ENCODE measurements at places on chromosomes 6 and 20. TPM values are rescaled to one million over a fixed set of nuclear protein-coding genes. Genes with fewer than 3 reads are reported as not detected.

Gene ATP9A
- total RNA-seq: 104 TPM

GRCh38 chr20:50224531-50225255, 34.1 kb downstream of the CEBPB start:
- H3K27ac ChIP-seq: peak overlapping the region; percentile 26
- peaks cover 13% of the 10 kb centered on the region for H3K4me1 ChIP-seq
- DNase-seq: no peak

- H3K36me3 ChIP-seq: peaks cover 3% of the 10 kb centered on the region
- no peaks in the 10 kb centered on the region for H3K27me3 ChIP-seq
- H3K4me1 ChIP-seq: peaks cover 4% of the 10 kb centered on the region
- H3K27ac ChIP-seq: peak overlapping the region; percentile 99
Observed at GRCh38 chr20:16729080-16729479, 746 bp upstream of the SNRPB2 start.

Gene C4B
- total RNA-seq: 1.1 TPM

DNA sequence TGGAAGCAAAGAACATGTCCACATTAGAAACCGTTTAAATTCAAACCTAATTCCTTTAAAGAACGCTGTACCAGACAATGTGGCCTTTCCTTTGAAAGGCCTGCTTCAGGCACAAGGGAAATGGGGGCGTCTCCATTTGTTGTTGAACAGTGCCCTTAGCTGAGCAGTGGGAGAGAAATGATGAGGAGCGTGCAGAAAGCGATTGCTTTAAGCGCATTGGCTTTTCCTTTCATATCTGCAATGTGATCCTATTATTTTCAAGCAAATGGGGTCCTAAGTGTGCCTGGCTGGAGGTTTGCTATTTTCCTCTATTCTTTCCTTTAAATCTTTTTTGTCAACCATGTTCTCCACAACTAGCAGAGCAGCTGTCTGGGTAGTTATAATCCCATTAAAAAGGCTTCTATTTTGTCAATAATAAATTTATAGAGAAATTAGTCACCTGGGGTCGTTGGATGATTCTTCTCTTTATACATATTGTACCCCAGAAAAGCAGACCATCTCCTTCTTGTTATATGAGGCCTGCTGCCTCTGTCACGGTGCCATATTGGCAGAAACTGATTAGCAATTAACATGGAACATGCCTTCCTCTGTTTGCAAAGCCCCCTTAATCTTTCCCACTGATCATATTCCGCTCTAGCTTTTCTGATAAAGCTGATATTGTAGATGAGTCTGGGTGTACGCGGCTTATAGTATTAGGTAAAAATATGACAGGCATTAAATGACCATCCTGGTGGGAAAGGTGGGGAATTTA, 151.1 kb upstream of the JAG1 start:
- DNase-seq: no peak
- no peak overlapping the region for H3K4me3 ChIP-seq
- H3K27ac ChIP-seq: no peak overlapping the region
- no peaks in the 10 kb centered on the region for H3K36me3 ChIP-seq
- no peaks in the 10 kb centered on the region for H3K27me3 ChIP-seq
- no peaks in the 10 kb centered on the region for H3K4me1 ChIP-seq

GRCh38 chr6:145036236-145036635, 699.1 kb downstream of the EPM2A start:
- H3K27ac ChIP-seq: no peak overlapping the region
- no peaks in the 10 kb centered on the region for H3K27me3 ChIP-seq
- no peak overlapping the region for H3K4me3 ChIP-seq
- no peaks in the 10 kb centered on the region for H3K4me1 ChIP-seq

- peak; percentile 72 for DNase-seq
- no peaks in the 10 kb centered on the region for H3K27me3 ChIP-seq
- H3K4me1 ChIP-seq: peaks cover 8% of the 10 kb centered on the region
Observed at GRCh38 chr20:34112600-34113101, 608 bp upstream of the EIF2S2 start.

GRCh38 chr20:36355469-36356171, 49.5 kb downstream of the DLGAP4 start:
- H3K36me3 ChIP-seq: no peaks in the 10 kb centered on the region
- DNase-seq: no peak
- H3K27me3 ChIP-seq: no peaks in the 10 kb centered on the region
- H3K4me3 ChIP-seq: no peak overlapping the region

DNA sequence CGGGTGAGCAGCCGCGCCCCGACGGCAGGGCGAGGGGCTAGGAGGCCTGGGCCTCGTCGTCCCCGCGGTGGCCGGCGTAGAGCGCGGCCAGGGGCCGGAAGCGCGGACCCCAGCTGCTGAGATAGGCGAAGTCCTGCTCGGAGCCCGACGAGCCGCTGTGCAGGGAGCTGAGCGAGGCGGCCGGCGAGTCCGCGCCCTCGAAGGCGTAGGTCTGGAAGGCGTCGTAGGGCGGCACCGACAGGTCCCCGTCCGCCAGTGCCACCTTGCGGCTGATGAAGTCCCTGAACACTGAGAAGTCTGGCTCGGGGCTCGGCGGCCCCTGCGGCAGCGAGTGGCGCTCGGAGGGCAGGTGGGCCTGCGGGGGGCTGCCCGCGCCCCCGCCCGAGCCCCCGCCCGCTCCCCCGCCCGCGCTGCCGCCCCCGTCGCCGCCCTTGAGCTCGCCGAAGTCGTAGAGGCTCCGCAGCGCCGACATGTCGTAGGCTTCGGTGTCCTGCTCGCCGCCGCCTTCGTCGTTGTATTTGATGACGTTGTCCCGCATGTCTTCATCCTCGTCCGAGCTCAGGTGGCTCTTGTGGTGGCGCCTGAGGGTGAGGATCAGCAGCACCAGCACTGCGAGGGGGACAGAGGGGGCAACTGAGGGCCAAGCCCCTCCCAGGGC, 56.5 kb downstream of the CD40 start:
- DNase-seq: no peak
- peaks cover 4% of the 10 kb centered on the region for H3K27me3 ChIP-seq
- H3K4me1 ChIP-seq: no peaks in the 10 kb centered on the region
- H3K36me3 ChIP-seq: no peaks in the 10 kb centered on the region
- H3K27ac ChIP-seq: no peak overlapping the region

DNA sequence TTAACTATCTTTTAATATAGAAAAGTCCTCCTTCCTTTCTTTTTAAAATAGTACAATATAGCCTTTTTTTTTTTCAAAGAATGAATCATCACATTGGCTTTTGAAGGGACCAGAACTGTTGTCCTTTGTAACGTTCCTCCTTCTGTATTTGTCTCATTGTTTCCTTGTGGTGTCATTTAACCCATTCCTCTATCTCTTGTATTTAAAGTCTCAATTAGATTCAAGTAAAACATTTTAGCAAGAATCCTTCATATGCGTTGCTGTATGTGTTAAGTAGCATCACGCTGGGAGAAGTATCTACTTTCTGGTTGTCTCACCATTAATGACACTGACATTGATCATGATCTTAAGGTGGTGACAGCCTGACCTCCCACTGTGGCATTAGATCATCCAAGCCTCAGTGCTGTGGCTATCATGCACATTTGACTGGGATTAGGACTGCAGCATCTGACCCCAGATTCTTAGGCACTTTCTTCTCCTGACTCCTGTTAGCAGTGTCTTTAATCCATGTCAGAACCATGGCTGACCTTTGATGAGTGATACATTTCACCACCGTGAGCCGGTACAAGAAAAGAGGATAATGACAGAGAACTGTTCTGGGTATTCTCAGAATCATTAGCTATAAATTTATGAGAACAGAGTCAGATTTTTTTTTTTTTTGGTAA, 67.5 kb upstream of the TFB1M start:
- H3K4me3 ChIP-seq: no peak overlapping the region
- no peak for DNase-seq
- no peaks in the 10 kb centered on the region for H3K27me3 ChIP-seq
- no peaks in the 10 kb centered on the region for H3K4me1 ChIP-seq
- H3K36me3 ChIP-seq: no peaks in the 10 kb centered on the region
- H3K27ac ChIP-seq: no peak overlapping the region

GRCh38 chr6:144722154-144722737, 437.1 kb downstream of the UTRN start:
- H3K4me3 ChIP-seq: no peak overlapping the region
- H3K36me3 ChIP-seq: no peaks in the 10 kb centered on the region
- H3K4me1 ChIP-seq: no peaks in the 10 kb centered on the region
- no peak for DNase-seq
- no peaks in the 10 kb centered on the region for H3K27me3 ChIP-seq
